ENCODE measurements at places on chromosomes 13 and 19.
A peak's percentile ranks its signal among the peaks of the same experiment; 100 is the strongest.

GRCh38 chr13:114078461-114079451 lies 53.7 kb downstream of the RASA3 start:
- no peak for DNase-seq

DNA sequence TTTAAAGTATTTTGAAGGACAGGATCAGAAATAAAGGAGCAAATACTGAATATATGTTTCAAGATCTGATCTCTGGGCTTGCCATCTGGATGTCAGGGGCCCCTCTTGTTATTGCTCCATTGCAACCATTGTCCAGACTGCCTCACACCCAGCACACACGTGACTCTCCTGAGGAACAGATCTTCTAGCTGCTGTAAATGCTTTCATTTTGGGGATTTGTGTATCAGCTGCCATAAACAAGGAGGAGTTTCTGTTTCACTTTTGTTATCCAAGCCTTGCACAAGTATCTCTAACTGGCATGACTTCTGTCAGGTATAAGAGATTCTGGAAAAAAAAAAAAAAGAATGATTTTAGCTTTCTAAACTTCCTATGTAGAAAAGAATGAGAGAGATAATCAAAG lies 1624.1 kb upstream of the PRR20A start:
- DNase-seq, result no peak

DNA sequence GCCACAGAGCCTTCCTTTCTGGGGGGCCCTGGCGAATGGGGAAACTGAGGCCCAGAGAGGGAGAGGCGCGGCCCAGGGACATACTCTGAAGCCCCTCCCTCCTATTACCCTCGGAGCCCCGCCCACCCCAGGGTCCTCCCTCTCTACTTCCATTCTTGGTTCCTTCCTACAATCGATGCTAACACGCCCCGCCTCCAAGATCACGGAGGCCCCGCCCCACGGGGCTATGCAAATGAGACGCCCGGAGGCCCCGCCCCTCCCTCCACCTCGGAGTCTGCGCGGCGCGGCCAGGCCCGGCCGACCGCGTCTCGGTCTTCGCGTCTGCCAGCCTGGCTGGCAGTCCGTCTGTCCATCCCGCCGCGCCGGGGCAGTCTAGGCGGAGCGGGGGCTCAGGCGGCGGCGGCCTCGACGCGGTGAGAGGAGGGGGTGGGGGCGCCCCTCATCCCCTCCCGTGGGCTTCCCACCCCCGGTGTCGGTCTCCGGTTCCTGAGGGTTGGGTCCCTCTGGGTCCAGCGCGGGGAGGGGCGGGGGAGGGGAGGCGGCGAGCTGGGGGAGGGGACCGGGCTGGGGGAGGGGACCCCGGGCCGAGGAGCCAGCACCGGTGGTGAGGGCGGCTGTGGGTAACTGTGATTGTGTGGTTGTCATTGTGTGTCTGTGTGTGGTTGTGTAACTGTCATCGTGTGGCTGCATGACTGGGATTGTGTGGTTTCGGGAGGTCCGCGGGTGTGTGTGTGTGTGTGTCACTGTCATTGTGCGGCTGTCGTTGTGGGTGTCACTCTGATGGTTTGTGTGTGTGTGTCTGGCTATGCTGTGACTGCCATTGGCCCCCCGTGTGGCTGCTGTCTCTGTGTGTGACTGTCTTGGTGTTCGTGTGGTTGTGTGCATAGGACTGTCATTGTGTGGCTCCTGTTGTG lies at the start of gene PLPPR2:
Gene PLPPR2, plus strand, starts transcription at position 273 of the 914 bp plus-strand sequence. CDS start 2,242 bp downstream, outside the sequence.
- peak; percentile 97 for DNase-seq

GRCh38 chr19:10517760-10518443 lies 655 bp upstream of the S1PR5 start:
- DNase-seq, result no peak

- DNase-seq, result peak; percentile 85
Observed at GRCh38 chr13:35720690-35721554, 244.4 kb upstream of the MAB21L1 start.

- DNase-seq, result no peak
Observed at GRCh38 chr19:3509566-3509989, 3.5 kb downstream of the FZR1 start.

DNA sequence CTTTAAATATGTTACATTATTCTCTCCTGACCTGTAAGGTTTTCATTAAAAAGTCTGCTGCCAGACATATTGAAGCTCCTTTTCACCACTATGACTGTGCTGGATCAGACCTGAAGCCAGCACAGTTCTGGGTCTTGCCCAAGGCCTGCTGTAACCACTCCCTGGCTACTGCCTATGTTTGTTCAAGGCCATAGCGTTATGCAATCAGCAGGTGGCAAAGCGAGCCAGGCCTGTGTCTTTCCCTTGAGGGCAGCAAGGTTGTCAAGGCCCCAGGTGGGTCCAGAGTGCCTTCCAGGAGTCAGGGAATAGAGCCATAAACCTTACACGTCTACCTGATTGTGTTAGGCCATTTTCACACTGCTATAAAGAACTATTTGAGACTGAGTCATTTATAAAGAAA lies 496.8 kb upstream of the PCDH9 start:
- no peak for DNase-seq

GRCh38 chr13:60463787-60464186 lies 66.8 kb downstream of the TDRD3 start:
- DNase-seq, result no peak

- DNase-seq, result no peak
Observed at GRCh38 chr13:109203587-109203986, 574.2 kb downstream of the MYO16 start.

DNA sequence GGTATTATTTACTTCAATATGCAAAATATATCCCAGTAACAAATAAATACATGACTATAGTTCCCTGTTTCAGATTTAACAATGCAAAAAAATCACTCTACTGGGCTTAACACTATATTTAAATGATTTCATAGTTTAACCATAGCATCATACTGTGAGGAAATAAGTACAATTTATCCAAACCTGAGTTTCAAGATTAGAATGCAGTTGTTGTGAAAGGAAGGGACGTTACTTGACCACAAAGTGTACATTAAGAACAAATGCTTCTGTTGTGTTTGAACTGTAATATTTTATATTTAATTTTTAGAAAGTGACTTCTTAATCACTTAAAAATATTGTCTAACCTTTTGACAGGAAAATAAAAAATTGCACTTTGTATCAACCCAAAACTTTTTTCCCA lies 1747.9 kb upstream of the SPRY2 start:
- no peak for DNase-seq

- no peak for DNase-seq
Observed at GRCh38 chr13:27593267-27593666, 27.1 kb downstream of the LNX2 start.

GRCh38 chr13:26847281-26847680 lies 86.7 kb upstream of the GPR12 start:
- no peak for DNase-seq

DNA sequence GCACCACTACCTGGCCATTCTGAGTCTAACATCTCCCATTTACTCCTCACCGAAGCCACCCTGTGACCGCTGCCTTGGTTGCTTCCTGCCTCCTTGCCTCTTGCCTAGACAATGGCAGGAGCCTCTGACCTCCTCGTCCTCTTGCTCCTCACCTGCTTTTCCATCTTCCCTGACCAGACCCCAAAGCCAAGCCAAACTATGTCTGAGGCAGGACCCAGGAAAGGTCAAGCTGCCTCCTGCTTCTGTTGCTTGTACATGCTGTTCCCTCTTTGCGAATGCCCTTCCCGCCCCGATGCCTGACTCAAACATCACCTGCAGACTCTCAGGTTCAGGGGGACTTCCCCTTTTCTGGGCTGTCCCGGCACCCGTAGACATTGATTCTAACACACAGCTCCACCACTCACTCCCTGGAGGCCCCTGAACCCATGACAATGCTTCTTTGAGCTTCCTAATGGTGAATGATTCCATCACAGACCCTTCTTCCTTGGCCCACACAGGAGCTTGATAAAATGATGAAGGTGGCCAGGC lies 60.8 kb downstream of the F2RL3 start:
- DNase-seq, result no peak

GRCh38 chr19:39200803-39201115 lies 3.3 kb downstream of the SYCN start:
- DNase-seq, result no peak

GRCh38 chr19:2475018-2475701 lies 767 bp upstream of the GADD45B start:
- no peak for DNase-seq

- DNase-seq, result no peak
Observed at GRCh38 chr13:48775285-48775684, 121.6 kb downstream of the CYSLTR2 start.

DNA sequence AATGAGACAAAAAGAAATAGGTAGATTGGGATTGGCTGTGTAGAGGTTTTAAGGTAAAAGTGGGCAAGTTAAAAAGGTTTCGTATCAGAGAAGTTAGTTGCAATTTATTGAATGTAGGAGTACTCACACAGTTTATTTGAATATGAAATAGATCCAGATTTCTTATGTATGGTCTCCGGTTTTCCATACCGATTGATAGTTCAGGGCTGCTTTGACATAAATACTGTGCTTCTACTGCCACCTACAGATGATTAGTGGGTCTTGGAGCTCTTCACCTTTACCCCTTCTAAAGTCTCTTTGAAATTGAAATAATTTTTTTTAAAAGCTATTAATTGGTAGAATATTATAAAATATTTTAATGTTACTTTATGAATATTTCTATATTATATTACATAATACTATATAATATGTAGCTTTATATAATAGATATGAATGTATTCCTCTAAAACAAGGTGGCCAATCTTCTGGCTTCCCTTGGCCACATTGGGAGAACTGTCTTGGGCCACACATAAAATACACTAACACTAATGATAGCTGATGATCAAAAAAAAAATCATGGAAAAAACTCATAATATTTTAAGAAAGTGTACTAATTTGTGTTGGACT lies 7.7 kb upstream of the GPR18 start:
- DNase-seq, result peak; percentile 30

- no peak for DNase-seq
Observed at GRCh38 chr19:13765395-13766094, 1.2 kb downstream of the MRI1 start.

DNA sequence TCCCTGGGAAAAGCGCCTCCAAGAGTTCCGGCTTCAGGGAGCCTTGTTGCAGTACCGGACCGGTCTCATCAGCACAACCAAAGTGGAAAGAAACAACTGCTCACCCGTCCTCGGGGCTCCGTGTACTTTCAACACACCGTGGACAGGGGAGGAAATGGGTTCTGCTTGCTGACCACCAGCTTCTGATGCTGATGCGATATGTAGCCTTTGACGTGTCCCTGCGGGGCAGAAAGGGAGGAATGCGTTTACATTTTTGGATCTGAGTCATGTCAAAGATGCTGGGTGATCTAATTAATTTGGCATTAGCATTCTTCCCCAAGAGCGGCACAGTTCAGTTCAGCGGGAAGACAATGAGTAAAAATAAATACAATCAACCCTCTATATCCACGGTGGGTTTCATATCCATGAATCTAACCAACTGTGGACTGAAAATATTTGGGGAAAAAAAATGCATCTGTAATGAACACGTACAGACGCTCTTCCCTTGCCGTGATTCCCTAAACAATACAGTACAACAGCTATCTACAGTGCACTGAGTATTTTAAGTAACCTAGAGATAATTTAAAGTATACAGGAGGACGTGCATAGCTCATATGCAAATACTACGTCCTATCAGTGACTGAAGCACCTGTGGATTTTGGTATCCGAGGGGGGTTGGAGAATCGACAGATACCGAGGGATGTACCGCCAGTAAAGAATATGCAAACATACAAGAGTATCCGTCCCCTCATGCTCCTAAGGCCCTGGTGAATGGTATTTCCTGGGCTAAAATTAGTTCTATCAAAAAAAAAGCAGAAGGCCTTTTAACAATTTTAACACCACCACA lies 19.8 kb downstream of the PROZ start:
- DNase-seq, result no peak

GRCh38 chr13:97460004-97460775 lies 26.2 kb downstream of the RAP2A start:
- DNase-seq, result no peak

- DNase-seq, result no peak
Observed at GRCh38 chr19:27719034-27719433, 1493.9 kb downstream of the UQCRFS1 start.

- peak; percentile 74 for DNase-seq
Observed at GRCh38 chr13:98997738-98998641, 20.1 kb upstream of the DOCK9 start.

GRCh38 chr13:78909276-78909675 lies 250.3 kb upstream of the OBI1 start:
- DNase-seq, result no peak

DNA sequence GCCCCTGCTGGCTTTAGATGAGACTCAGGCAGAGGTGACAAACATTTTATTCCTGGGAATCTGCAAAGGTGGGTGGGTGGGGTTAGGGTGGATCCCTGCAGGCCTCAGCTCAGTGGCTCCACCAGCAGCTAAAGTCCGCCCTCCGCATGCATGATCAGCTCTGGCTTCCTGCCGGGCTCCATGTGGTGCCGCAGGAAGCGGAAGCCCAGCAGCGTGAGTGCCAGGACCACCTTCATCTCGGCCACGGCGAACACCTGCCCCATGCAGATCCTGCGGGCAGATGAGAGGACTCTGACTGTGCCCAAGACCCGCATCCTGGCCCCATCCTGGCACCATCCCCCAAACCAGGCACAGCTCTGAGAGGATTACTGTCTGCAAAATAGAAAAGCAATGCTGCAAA lies 26.3 kb downstream of the CYP4F2 start:
- DNase-seq, result no peak

GRCh38 chr13:85266331-85266730 lies 532.9 kb downstream of the SLITRK6 start:
- no peak for DNase-seq

DNA sequence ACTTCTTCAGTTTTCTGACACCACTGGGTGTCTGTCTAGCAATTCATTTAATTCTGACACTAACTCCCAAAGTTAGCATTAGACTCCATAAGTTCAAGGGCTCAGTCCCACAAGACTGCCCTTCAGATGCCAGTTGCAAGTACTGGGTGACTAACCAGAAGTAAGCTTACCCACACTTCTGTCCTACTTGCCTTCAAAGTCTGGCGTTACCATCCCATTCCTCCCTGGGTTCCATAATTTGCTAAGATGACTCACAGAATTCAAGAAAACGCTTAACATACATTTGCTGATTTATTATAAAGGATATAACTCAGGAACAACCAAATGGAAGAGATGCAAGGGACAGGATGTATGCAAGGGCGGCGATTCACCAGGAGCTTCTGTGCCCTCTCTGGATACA lies 45.5 kb upstream of the NPAS1 start:
- no peak for DNase-seq

GRCh38 chr19:15962319-15962718 lies 13.5 kb downstream of the OR10H4 start:
- no peak for DNase-seq

All from WERI-Rb-1 (cell line).